Stimulated activated CD4-positive, alpha-beta T cell treated with anti-CD3 and anti-CD28 coated beads, TNF-alpha, amount 100 ng/mL, for 1 hour (primary cell): ENCODE measurements at places on chromosomes 4 and X.

DNA sequence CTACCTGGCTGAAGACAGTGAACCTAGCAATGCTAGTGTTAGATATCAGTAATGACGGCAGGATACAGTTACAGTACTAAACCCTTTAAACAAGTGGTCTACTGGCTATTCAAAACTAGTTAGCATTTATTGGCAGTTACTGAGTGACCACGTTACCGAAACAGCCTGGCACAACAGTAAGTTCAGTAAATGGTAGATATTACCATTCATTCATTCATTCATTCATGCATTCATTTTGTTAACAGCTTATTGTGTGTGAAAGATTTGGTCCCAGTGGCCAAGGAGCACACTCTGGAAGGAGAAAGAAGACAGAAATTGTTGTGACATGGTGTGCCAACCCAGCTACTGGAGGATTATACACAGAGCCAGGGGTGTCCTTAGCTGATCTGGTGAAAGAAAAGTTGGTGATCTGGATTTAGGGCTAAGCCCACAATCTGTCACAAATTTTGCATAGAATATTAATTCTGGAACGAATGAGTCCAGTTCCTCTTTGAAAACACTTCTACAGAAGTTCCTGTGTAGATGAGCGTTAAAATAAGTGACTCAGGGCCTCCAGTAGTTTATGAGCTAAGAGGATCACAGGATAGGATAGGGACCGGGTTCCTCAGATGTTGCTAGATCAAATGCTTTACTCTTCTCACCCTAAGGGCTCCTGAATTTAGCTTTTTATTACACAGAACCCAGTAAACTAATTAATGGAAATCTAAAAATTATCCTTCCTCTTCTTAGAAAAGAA, 179.1 kb downstream of the CBR4 start:
- no peak for DNase-seq

GRCh38 chr4:176404621-176405020, 84.9 kb downstream of the SPCS3 start:
- no peak for DNase-seq

- no peak for DNase-seq
These were observed 54.0 kb downstream of the KLHL8 start for GRCh38 chr4:87166296-87166854.

DNA sequence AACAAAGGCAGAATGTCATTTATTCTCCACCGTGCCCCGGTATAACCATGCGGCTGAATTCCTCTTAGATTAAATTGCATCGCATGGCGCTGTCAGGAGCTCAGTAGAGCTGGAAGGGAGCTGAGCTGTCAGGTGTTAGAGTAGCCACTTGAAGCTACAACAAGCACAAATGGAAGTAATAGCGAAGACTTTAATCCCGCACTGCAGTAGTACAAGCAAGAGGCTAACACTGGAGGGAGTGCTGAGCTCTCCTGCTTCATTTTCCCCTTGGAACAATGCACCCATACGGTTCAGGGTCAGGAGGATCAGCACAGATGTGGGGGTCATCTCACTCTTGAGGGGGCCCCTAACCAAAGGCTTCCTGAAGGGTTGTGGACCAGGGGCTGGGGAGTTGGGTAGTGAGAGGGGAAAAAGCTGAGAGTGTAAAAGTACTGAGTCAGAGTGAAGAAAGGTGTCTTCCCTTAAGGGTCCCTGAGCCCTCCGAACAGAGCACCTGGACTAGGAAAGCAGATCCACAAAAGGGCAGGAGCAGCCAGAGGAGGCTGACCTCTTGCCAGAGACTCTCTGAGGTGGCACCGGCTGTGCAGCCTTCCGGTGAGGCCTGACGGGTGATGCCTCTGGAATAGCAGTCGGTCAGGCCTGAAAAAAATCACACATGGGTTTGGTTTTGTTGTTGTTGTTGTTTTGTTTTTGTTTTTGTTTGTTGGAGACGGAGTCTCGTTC, 36.0 kb upstream of the CBR4 start:
- DNase-seq, result no peak

DNA sequence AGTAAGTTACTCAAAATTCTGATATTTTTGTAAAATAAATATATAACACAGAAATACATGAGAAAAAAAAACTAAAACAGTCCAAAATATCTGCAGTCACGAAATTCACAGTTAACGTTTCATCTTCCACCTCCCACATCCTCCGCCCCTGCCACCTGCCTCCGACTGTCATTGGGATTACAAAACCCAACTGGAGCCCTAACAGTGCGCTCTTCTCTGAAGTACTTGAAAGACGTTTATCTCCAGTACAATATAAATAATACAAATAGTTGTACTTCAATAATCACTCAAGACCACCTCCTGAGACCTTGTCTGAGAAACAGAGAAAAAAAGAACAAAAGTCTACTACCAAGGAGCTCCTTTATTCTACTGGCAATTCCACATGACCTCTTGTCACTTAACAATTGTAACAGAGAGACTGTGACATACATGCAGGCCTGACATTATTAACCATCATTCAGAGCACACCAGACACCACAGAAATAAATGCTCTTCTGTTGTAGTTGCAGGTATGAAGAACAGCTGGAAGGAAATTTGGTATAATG, 280.6 kb downstream of the PPP3CA start:
- DNase-seq, result no peak

DNA sequence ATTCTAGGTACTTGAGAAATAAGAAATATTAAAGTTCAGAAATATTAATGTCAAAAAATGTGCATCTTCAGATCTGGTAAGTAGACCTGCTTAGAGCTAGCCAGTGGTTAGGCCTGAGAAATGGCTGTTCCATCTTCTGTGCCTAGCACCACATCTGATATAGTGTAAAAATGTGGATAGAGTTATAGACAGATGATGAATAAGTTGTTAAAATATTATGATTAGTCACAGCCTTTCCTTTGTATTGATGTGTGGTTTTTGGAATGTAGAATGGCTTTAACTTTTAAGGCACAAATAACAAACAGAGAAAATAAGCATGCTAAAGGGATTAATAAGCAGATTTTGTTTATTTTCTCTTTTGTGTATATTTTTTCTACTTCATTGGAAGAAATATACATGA, 133.5 kb upstream of the NUDT6 start:
- DNase-seq, result no peak

DNA sequence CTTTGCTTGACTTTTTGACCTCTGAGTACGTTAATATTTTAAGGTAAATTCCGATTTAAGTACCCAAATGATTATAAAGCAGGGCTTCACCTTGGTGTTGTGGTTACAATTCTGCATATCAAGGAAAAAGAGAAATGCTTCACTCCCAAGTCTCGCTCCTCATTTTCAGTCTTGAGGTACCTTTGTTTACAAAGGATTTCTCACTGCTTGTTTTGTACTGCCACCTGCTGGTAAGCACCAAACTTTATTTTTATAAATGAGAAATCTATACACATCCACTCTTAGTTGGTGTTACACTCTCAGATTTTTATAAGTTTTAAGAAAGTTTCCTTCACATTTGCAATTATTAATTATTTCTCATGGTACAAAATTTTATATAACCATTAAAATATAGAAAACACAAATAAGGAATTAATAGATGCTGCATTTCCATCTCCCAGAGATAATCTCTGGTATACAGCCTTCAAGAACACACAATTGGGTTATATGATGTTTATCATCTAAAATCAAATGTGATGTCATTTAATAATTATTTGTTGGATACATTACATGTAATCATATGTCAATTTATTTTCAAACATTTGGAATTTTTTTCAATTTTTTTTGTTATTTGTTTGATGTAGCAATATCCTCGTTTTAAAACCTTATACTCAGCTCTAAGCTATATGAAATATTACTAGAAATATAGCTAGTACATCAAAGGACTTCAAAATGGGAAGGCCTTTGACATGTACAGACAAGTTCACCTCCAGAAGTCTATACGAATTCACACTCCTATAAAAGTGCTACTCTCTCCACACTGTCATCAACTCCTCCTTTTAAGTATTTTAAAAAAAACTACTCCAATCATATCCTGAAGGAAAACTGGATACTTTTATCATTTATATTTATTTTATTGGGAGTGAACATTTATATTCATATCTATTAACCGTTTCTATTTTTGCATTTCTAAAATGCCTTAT, 179.9 kb downstream of the KCNIP4 start:
- DNase-seq, result no peak

DNA sequence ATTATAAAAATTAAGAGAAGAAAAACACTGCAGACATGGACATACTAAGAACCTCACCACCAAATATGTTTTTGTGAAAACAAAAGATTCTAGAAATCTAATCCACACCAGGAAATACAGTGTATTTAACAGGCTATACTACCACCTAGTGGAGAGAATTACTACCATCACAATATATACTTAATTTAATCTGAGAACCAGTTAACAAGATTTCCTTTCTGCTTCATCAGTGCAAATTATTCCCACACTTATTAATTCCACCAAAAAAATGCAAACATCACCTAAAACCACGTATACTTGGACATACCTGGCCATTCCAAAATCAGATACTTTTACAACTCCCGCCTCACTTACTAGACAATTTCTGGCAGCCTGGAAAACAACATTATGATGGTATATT, 7.0 kb upstream of the TXK start:
- DNase-seq, result no peak

GRCh38 chr4:3308691-3309090, 15.9 kb downstream of the RGS12 start:
- DNase-seq, result no peak

GRCh38 chrX:42869659-42870476, 91.9 kb upstream of the PPP1R2C start:
- DNase-seq, result no peak

DNA sequence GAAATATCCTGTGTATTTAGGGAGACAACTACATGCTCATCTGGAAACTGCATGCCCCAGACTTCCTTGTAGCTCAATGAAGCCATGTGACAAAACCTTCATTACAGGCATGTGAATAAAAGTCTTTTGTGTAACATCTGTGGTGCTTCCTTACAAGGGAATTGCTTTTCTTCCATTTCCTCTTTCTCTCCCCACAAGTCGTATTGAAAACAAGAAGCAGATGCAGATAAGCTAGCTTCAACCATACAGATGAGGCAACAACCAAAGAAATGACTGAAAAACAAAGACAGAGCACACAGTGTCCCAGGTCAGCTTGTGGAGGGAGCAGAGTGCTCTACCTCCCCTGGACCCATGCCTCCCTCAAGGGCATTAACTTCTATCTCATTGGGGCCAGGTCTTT, 115.8 kb upstream of the INPP4B start:
- DNase-seq, result no peak

DNA sequence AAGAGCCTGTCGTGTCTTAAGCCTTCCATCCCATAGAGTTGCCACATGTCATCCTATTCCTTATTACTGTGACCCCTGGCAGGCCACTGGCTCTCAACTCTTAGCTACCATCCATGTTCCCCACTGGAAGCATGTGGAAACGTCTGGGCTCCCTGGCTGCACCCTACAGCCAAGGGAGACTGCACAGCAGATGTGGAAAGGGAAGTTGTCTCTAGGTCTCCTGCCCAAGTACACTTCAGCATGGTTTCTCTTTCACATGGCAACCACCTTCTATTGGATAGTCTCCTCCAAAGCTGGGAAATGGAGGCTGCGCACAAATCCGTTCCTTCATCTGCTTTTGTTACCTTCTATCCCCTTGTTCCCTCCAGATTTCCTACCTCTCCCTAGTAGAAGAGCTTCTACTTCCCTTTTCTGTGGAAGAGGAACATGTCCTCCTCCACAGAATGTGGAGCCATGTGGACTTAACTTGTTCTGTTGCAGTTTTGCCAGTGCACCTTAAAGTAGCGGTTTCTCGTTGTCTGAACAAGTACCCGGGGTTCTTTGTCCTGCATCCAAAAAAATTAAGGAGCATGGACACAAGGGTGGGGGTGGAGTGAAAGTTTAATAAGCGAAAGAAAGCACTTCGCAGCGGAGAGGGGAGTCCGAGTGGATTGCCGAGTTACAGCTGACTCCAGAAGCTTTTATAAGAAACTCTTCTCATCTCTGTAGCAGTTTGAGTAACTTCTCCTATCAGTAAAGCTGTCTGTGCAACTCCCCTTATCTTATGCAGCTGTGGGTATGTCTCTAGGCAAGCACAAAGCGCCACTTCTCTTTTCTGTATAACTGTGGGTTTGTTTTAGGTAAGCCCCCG, 52.5 kb downstream of the HMGB2 start:
- no peak for DNase-seq

- no peak for DNase-seq
These were observed 267.8 kb downstream of the DTHD1 start for GRCh38 chr4:36549252-36549651.

- DNase-seq, result no peak
These were observed 213.6 kb upstream of the GALNTL6 start for GRCh38 chr4:171599628-171600027.

GRCh38 chr4:173642509-173642908, 112.5 kb upstream of the HAND2 start:
- DNase-seq, result no peak

GRCh38 chr4:139167774-139168444, 9.1 kb downstream of the ELF2 start:
- no peak for DNase-seq

DNA sequence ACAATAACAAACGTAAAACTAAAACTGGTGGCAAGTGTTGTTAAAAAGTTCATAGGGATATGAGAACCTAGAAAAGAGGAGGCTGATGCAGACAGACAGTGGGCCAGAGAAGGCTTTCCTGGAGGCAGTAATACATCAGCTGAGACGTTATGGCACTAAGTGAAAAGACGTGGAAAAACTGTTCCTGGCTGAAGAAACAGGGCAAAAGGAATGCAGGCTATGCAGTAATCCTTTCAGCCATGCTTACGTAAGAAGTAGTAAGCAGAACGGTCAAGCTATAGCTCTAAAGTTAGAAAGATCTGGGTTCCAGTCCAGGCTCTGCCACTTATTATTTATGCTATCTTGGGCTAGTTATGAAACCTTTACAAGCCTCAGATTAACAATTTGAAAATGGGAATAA, 6.4 kb downstream of the LAMTOR3 start:
- DNase-seq, result no peak

DNA sequence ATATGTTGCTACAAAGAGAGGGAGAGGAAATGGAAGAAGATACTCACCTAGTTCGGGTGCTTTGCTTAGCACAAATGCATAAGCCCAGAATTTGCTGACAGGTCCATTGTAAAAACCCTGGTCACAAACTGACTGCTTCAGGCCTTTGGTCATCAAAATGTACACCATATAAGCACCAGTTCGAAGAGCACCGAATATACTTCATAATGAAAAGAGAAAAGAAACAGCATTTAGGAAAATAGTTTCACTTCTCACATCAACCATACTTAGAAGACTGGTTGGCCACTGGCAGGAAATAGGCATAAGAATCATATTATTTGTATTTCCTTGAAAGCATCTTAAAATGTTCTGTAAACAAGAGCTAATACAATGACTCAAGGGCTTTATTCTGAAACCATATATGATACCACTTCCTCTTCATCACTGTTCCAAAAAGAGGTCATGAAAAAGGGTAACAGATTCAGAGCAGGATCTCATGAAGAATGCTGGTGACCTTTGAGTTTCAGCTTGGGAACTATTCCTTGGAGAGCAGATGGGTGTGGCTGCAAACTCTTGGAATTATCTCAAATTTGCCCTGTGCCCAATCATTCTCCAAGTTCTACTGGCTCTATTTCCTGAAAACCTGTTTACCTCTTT, 138.7 kb downstream of the ELOVL6 start:
- no peak for DNase-seq

- no peak for DNase-seq
These were observed 18.5 kb upstream of the ASB5 start for GRCh38 chr4:176287546-176287945.

GRCh38 chr4:81432825-81433224, 38.9 kb downstream of the RASGEF1B start:
- DNase-seq, result no peak
